Stimulated activated CD4-positive, alpha-beta T cell treated with anti-CD3 and anti-CD28 coated beads, Interleukin-15, amount 100 ng/mL, for 1 hour (primary cell): ENCODE measurements at places on chromosomes 7 and 10.

DNA sequence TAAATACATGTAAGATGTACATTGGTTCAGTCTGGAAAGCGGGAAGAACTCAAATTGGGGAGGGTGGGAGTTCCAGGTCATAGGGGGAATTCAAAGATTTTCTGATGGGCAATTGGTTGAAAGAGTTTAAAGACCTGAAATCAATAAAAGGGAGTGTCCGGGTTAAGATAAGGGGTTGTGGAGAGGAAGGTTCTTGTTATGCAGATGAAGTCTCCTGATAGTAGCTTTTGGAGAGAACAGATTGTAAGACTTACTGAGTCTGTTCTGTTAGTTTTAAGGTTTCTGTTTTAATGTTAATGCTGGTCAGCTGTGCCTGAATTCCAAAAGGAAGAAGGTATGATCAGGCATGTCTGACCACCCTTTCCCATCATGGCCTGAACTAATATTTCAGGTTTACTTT is 48.8 kb downstream of the SDHAF3 start:
- DNase-seq, result no peak

DNA sequence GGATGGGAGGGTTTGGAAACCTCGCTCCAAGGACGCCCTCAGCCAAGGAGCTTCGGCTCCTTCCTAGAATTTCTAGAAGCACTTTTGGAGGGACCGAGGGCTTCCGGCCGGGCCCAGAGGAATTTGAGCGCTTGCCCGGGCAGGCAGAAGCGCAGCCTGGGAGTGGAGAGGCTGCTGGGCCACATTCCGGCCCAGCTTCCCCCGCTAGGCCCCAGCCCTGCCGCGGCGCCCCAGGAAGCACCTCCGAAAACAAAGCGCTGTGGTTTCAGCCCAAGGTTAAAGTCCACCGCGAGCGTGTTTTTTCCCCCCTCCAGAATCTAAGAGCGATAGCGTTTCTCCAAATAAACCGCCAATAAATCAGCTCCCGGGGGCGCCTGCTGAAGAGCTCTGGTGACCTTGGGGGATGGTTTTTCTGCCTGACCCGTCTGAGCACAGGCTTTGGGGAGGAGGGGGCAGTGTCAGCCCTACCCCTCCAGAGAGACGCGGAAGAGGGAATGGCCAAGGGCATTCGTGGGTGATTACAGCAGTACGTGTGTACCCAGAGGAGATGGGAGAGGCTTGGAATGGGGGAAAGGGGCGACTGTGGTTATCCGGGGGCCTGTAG is 5.7 kb upstream of the TNRC18 start:
- no peak for DNase-seq

- DNase-seq, result no peak
Observed at GRCh38 chr7:82839555-82839954, 323.1 kb downstream of the PCLO start.

- no peak for DNase-seq
Observed at GRCh38 chr7:151306374-151306773, 35.2 kb upstream of the NUB1 start.

GRCh38 chr7:78095549-78095948 is 297.0 kb downstream of the PHTF2 start:
- no peak for DNase-seq

GRCh38 chr7:106071999-106072714 is 40.0 kb downstream of the SYPL1 start:
- no peak for DNase-seq
